ENCODE measurements at places on chromosomes 12 and 14.

GRCh38 chr12:116381240-116381743, 103.8 kb upstream of the MED13L start:
- DNase-seq = no peak

DNA sequence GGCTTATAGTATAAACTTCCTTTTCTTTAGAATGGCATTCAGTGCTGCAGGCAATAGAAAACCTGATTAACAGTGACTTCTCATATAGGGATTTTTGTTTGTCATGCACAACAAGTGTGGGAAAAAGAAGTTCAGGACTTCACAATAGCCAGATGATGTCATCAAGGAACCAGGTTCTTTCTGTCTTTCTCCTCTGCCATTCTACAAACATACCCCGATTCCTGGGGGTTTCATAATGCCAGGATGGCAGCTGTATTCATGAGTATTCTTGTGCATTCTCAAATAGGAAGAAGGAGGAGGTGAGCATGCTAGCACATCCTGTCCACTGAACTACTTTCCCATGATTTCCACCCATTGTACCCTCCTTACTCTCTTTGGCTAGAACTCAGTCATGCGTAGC, 182.7 kb upstream of the EEA1 start:
- DNase-seq = no peak

DNA sequence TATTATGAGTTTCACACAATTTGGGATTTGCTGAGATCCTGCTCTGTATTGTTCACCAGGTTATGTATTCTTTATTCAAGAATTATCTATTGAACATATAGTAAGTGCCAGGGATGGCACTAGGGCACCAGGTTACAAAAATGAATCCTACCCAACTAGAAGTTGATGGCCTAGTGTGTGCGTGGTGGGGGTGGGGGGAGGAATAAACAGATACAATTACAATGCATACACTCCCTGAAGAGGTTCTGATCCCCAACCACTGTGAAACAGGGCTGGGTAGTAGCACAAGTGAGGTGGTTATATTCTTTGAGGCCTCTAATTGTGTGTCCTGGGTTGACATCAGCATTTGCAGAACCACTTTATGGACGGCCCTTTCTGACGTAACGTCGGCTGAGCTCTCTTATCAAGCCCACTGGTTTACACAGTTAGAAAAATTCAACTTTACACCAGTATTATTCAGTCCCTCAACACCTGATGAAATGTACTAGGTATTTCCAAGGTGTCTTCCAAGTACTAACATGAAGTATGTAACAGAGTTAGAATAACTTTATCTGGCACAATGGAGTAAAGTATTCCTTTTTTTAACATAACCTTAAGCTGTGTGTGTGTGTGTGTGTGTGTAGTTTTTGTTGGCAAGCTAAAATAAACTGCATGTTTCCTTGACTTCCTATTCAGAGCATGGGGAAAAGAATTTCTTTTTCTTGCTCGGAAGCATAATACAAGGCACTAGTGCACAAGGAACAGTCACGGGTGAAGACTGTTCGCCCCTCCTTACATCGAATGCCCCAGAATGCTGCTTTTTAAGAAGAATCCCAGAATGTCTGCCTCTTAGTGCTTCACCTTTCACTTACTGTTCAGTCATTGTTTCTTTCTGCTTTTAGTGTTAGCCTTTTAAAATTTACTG, 8.1 kb upstream of the GLRX5 start:
- DNase-seq = no peak

- DNase-seq = no peak
These were observed 27.2 kb downstream of the GLT8D2 start for GRCh38 chr12:104022786-104023185.

DNA sequence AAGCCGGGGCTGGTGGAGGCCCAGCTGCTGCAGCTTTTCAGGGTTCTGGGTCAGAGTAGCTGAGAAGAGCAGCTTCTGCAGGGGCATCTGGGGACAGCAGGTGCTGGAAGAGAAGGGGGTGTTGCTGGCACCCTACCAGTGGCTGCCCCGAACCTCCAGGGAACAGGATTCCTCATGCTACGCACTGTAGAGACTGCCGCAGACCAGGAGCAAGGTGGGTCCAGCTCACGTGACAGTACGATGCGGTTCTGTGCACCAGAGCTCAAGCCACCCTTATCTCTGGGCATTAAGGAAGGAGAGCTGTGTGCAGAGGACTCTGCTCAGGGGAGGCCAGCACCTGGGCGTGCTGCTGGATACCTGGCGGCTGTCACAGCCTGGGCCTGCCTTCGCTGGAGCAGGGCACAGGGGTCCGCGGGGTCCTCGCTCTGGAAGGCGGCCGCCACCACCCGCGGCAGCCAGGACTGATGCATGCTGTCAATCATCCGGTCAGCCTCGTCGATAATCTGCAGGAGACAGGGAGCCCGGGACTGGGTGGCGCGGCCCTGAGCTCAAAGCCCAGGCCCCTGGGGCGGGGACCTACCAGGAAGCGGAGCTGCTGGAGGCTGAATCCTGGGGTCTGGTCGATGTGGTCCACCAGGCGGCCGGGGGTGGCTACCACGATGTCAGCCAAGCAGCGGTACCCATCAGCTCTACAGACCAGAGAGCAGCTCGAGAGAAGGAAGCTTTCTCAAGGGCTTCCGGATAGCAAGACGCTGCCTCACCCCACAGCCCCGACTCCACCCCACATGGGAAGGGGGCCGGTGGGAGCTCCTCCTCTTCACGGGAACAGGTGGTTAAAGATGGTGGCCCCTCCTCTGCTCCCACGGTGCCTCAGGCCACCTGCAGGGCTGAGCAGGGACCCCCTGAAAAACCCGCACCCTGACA, 2.9 kb downstream of the DDX51 start:
- DNase-seq = no peak

- DNase-seq = no peak
These were observed 183.2 kb downstream of the AKAP6 start for GRCh38 chr14:32512348-32512747.

DNA sequence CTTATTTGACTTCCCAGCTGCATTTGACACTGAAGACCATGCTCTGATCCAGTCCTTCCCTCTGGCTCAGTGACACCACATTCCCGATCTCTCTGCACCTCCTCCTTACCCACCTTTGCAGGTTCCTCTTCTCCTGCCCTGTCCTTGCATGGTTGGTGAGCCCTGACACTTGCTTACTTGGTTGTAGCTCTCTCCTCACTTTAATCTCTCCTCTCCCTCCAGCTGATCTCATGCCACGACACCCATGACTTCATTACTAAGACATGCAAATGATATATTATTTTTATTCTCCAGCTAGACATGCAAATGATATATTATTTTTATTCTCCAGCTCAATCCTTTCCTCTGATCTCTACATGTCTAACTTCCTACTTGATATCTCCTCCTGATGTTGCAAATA, at the start of gene SERPINA9:
Gene SERPINA9, minus strand, starts transcription at position 175 of the 400 bp plus-strand sequence. CDS start 6,357 bp downstream, outside the sequence.
- no peak for DNase-seq

All from NCI-H1417 treated with DMSO at 0.1 percent for 48 hours (cell line).